ENCODE measurements at places on chromosomes 1 and 21. TPM values are rescaled to one million over a fixed set of nuclear protein-coding genes. Genes with fewer than 3 reads are reported as not detected.

- peak; percentile 19 for DNase-seq
Measured at GRCh38 chr1:234768171-234768568, 158.2 kb upstream of the IRF2BP2 start.

- no peak for DNase-seq
Measured at GRCh38 chr1:230413061-230413460, 13.1 kb downstream of the PGBD5 start.

Gene DISP3
- polyA plus RNA-seq, result 0.61 TPM

Gene RNU1-1
- polyA plus RNA-seq, result not detected

- DNase-seq, result peak; percentile 75
Measured at GRCh38 chr1:201709564-201710295, 119.2 kb upstream of the IPO9 start.

DNA sequence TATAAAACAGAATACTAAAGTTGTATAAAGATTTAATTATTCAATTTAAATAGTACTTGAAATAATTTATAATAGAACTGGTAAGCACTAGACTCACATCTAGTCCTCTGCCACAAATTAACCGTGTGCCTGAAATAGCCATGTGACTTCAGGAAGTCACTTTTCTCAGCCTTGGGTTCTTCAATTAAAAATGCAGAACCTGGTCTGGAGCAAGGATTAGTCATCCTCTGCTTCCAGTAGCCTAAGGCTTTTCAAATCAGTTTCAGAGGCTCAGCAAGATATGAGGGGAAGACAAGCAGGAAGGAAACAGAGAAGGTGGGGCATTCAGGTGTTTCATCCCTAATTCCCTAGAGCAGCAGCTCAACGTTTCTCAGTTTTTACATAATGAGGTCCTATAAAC, 23.0 kb downstream of the DPH5 start:
- DNase-seq, result no peak

Gene ST6GALNAC5
- polyA plus RNA-seq, result 4.0 TPM

DNA sequence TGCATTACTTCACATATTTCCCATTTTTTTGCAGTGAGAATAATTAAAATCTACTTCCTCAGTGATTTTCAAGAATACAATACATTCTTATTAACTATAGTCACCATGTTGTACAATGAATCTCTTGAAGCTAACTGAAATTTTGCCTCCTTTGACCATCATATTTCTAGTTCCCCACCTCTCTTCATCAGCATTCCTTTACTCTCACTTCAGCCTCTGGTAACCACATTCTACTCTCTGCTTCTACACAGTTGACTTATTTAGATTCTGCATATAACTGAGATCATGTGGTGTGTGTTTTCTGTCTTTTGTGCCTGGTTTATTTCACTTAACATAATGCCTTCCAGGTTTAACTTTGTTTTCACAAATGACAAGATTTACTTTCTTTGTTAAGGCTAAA, 304.4 kb upstream of the LYPLAL1 start:
- no peak for DNase-seq

Gene ST7L
- polyA plus RNA-seq, result 10.1 TPM

Gene LMX1A
- 0.39 TPM for polyA plus RNA-seq

DNA sequence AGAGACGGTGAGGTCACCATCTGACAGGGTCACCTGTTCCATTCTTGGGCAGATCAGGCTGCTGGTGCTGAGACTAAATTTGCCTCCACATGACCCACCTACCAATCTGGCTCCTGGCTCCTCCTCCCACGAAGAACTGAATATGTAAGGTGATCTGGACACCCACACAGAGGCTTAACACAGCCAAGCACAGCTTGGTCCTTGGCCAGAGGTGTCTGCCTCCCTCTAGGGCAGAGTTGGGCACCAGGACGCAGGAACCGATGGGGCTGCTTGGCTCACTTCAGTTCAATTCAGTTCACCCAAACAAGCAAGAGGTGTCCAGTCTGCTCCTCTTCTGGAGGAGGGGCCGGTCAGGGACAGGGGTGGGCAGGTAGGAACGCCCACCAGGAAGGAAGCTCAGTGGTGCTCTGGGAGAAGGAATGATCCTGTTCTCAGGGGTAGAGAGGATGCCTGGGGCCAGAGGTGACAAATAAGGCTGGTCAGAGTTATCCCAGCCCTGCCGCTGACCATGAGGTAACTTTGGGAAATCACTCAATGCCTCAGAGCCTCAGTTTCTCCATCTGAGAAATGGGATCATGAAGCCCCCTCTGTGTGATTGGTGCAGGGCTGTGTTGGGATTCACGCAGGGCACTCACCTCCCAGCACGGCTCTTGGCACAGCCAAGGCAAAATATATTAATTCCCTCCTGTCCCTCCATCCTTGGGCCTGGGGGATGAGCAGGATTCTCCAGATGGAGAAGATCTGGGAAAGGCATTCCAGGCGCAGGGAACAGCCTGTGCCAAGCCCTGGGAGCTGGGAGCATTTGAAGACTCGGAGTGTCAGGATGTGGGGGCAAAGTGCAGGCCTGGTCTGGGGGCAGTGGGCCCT, 284.5 kb downstream of the PTPRU start:
- no peak for DNase-seq

GRCh38 chr1:204338997-204339396, 20.7 kb downstream of the PLEKHA6 start:
- no peak for DNase-seq

Gene PACC1
- polyA plus RNA-seq, result 3.9 TPM

- no peak for DNase-seq
Measured at GRCh38 chr1:6185151-6185550, 5.0 kb upstream of the CHD5 start.

GRCh38 chr1:7366955-7367665, 404.0 kb upstream of the VAMP3 start:
- peak; percentile 39 for DNase-seq

GRCh38 chr1:41738475-41738874, 180.2 kb downstream of the HIVEP3 start:
- no peak for DNase-seq

DNA sequence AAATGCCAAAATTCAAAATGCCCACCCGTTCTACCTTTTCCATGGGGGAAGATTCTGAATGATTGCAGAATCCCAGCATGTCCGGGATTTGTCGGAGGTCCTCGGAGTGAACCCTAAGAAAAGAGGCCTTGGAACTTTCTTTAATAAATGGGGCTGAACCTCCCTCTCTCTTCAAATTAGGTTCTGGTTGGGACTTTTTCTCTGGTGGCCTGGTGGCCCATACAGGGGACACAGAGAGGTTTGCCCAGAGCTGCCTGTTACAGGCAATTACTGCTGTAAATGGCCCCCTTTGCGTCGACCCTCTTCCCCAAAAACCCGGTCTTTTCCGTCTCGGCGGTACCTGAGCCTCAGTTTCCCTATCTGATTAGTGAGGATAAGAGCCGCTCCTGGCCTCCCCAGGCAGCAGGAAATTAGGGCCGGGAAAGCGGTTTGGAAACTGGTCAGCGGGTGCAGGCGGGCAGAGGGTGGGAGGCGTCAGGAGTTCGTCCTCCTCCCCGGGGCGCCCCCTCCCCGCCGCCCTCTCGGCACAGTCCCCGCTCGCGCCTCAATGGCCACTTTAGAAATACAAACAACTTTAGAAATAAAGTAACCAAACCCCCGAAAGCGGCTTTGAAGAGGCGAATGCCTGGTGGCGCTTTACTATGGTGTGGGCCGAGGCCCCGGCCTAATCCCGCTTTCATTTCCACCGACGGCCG, 15.6 kb downstream of the PAX7 start:
- DNase-seq, result no peak

Gene C21orf58
- 5.2 TPM for polyA plus RNA-seq

Gene OR2AK2
- polyA plus RNA-seq, result not detected

DNA sequence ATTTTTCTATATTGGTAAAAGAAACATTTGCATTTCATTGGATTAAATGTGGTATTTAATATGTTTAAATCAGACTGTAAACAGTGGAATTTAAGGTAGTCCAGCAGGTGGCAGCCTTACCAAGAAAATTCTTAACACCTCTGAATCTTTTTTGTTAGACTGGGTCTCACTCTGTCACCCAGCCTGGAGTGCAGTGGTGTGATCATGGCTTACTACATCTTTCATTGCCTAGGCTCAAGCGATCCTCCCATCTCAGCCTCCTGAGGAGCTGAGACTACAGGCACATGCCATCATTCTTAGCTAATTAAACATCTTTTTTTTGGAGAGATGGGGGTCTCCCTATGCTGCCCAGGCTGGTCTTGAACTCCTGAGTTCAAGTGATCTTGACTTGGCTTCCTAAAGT, 98.8 kb downstream of the RABGAP1L start:
- DNase-seq, result peak; percentile 48

- DNase-seq, result no peak
Measured at GRCh38 chr1:244863491-244864252, 671 bp downstream of the HNRNPU start.

DNA sequence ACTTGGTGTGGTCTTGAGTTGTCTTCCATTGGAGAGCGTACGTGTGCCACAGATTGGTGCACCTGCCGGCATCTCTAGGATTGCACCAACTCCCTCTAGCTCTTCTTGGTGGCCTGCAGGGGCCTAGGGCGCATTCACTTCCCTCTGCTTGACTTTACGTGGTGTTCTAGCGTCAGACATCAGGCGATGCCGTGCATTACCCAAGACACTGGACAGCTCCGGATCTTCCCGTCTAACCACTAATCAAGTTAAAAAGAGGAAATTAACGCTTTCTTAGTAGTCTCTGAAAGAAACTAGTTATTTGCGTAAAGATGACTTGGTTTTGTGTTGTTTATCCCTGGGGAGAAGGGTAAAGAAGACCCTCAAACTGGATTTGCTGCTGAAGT, 510 bp upstream of the IL10RB start:
- no peak for DNase-seq

All from small intestine (tissue), 16 donors.